ENCODE measurements at places on chromosomes 11 and 22. TPM values are rescaled to one million over a fixed set of nuclear protein-coding genes. Genes with fewer than 3 reads are reported as not detected.
A peak's percentile ranks its signal among the peaks of the same experiment; 100 is the strongest.

GRCh38 chr11:93917673-93918072 lies 67.3 kb upstream of the VSTM5 start:
- no peaks in the 10 kb centered on the region for H3K27me3 ChIP-seq
- no peak for DNase-seq
- no peak overlapping the region for H3K4me3 ChIP-seq

Gene DGAT2
- 17.8 TPM for total RNA-seq

- H3K27me3 ChIP-seq = no peaks in the 10 kb centered on the region
- DNase-seq = no peak
- H3K36me3 ChIP-seq = no peaks in the 10 kb centered on the region
- H3K4me1 ChIP-seq = no peaks in the 10 kb centered on the region
- H3K27ac ChIP-seq = no peak overlapping the region
Measured at GRCh38 chr11:56700914-56701485, 2.1 kb downstream of the OR9G1 start.

Gene ZBTB16
- total RNA-seq = 157 TPM

- H3K4me1 ChIP-seq = peaks cover 12% of the 10 kb centered on the region
- H3K36me3 ChIP-seq = no peaks in the 10 kb centered on the region
- no peak overlapping the region for H3K4me3 ChIP-seq
Measured at GRCh38 chr11:134575504-134576230, 163.6 kb upstream of the B3GAT1 start.

Gene UPK2
- total RNA-seq = not detected

Gene POU2AF3
- total RNA-seq = 4.6 TPM

- H3K4me3 ChIP-seq = no peak overlapping the region
- no peak for DNase-seq
- H3K27me3 ChIP-seq = no peaks in the 10 kb centered on the region
Measured at GRCh38 chr22:47589271-47590250, 827.1 kb downstream of the TBC1D22A start.

DNA sequence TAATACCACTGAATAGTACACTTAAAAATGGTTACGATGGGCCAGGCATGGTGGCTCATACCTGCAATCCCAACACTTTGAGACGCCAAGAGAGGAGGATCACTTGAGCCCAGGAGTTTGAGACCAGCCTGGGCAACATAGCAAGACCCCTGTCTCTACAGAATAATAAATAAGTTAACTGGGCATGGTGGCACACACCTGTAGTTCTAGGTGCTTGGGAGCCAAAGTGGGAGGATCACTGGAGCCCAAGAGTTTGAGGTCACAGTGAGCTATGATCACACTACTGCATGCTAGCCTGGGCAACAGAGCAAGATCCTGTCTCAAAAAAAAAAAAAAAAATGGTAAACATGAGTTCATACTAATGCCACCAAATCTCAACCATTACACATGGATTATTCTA lies 61.3 kb downstream of the CD6 start:
- no peak for DNase-seq
- H3K36me3 ChIP-seq = no peaks in the 10 kb centered on the region
- no peaks in the 10 kb centered on the region for H3K27me3 ChIP-seq
- H3K27ac ChIP-seq = no peak overlapping the region

DNA sequence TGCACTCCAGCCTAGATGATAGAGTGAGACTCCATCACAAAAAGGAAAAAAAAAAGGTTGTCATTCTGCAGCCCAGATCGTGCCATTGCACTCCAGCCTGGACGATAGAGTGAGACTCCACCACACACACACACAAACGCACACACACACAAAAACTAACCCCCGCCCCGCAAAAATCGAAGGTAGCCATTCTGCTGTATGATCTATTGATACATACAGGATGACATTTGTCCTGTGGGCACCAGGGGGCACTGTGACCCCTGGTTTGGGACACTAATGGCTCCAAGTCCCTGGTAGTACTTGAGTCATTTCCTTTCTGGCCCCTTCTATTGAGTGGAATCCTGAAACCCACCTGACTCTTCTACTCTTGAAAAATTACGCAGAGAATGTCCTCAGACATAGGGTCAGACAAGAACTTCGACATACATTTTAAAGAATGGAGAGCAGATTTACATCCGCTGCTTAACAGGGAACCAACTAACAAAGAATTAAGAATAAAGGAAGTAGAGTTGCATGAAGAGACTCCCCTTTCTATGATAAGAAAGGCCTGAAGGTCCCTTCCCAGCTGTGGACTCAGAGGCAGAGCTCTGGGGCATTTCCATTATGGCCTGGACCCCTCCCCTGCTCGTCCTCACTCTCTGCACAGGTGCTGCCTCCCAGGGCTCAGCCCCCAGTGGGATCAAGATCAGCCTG lies 35.0 kb upstream of the PRAME start:
- no peaks in the 10 kb centered on the region for H3K36me3 ChIP-seq
- peak; percentile 60 for DNase-seq
- H3K4me3 ChIP-seq = no peak overlapping the region
- no peak overlapping the region for H3K27ac ChIP-seq
- no peaks in the 10 kb centered on the region for H3K4me1 ChIP-seq

GRCh38 chr22:46657655-46657953 lies 37.4 kb downstream of the GRAMD4 start:
- peaks cover 43% of the 10 kb centered on the region for H3K4me1 ChIP-seq
- no peak for DNase-seq
- no peak overlapping the region for H3K27ac ChIP-seq
- no peaks in the 10 kb centered on the region for H3K27me3 ChIP-seq
- no peak overlapping the region for H3K4me3 ChIP-seq
- no peaks in the 10 kb centered on the region for H3K36me3 ChIP-seq

Gene APOC3
- total RNA-seq = not detected

- no peak overlapping the region for H3K27ac ChIP-seq
- peaks cover 20% of the 10 kb centered on the region for H3K4me1 ChIP-seq
Measured at GRCh38 chr22:29339381-29340235, 24.1 kb upstream of the RASL10A start.

Gene RTN4RL2
- 14.3 TPM for total RNA-seq

GRCh38 chr22:27801616-27802345 lies at the start of gene MN1:
Gene MN1 (minus strand): TSS chr22:27801756. CDS start chr22:27800543, 1,213 bp downstream.
- peaks cover 17% of the 10 kb centered on the region for H3K4me1 ChIP-seq
- no peaks in the 10 kb centered on the region for H3K36me3 ChIP-seq
- peak; percentile 34 for DNase-seq

Gene MRGPRE
- 0.39 TPM for total RNA-seq

DNA sequence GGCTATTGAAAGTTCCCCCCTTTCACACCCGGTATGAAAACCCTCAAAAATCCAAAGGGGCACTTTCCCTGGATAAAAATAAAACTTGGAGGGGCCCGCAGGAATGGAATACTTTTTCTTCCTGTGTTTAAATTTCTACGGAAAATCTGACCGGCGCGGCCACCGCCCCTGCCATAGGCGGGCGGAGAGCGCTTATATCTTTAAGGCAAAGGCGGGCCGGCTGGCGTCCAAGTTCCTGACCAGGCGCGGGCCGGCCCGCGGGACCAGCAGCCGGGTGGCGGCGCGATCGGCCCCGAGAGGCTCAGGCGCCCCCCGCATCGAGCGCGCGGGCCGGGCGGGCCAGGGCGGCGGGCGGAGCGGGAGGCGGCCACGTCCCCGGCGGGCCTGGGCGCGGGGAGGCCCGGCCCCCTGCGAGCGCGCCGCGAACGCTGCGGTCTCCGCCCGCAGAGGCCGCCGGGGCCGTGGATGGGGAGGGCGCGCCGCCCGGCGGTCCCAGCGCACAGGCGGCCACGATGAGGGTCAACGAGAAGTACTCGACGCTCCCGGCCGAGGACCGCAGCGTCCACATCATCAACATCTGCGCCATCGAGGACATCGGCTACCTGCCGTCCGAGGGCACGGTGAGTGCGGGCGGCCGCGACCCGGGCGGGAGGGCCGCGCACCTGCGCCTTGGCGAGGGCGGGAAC lies at the start of gene ANO1:
Gene ANO1, plus strand, starts transcription at position 223 of the 686 bp plus-strand sequence. Its CDS starts 290 bp downstream, at position 513.
- peak within 1 kb of the TSS; percentile 30 for H3K4me3 ChIP-seq
- H3K4me1 ChIP-seq = peaks cover 18% of the 10 kb centered on the region
- no peaks in the 10 kb centered on the region for H3K36me3 ChIP-seq
- no peaks in the 10 kb centered on the region for H3K27me3 ChIP-seq
- peak within 1 kb of the TSS; percentile 23 for H3K27ac ChIP-seq

Gene VSIG10L2
- total RNA-seq = not detected

- no peaks in the 10 kb centered on the region for H3K36me3 ChIP-seq
- no peaks in the 10 kb centered on the region for H3K27me3 ChIP-seq
- no peak for DNase-seq
- H3K4me1 ChIP-seq = no peaks in the 10 kb centered on the region
- no peak overlapping the region for H3K27ac ChIP-seq
Measured at GRCh38 chr11:31247321-31247720, 122.2 kb downstream of the DCDC1 start.

- no peaks in the 10 kb centered on the region for H3K27me3 ChIP-seq
- no peak overlapping the region for H3K4me3 ChIP-seq
- H3K4me1 ChIP-seq = peaks cover 50% of the 10 kb centered on the region
- no peak for DNase-seq
- no peaks in the 10 kb centered on the region for H3K36me3 ChIP-seq
Measured at GRCh38 chr22:40182231-40182835, 4.6 kb downstream of the TNRC6B start.

Gene SEPTIN3
- 0.75 TPM for total RNA-seq

DNA sequence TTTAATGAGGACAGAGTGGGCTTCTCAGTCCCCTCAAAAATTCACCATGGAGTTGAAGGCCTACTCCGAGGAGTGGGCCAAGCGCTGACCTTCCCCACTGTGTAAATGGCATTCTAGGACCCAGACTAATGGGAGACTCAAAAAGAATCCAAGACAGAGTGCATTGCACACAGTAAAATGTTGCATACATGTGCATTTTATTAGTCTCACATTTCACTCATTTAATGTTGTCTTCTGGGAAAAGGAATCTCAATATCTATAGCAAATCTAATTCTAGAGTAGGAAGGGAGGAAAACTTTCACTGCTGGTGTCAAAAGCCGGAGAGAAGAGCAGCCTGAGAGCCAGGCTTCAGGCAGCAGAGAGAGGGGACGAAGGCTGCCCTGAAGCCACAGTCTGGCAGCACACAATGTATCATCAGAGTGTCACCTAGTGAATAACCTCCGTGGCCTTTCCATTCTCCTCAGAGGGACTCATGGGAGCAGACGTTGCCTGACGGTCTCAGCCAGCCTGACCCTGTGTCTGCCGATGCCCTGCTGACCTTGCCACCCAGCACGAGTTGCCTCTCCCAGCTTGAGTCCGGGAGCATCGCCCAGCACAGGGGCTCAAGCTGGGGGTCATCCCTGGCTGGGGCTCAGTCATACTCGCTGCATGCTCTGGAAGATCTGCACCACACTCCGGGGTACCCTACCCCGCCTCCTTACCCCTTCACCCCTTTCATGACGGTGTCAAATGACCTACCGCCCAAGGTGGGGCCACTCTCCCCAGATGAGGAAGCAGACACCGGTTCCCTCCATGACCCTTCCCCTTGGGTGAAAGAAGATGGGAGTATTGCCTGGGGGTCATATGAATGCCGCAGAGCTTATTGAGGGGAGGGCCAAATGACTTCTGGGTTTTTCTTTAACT lies 12.9 kb upstream of the POU2AF3 start:
- no peaks in the 10 kb centered on the region for H3K27me3 ChIP-seq
- no peak for DNase-seq
- no peak overlapping the region for H3K27ac ChIP-seq

Gene KCNJ4
- not detected for total RNA-seq

Gene ANGPTL5
- total RNA-seq = 1.2 TPM

Gene SCN4B
- total RNA-seq = 7.6 TPM

Gene SLC35F2
- 8.9 TPM for total RNA-seq

Gene BIK
- total RNA-seq = 12.1 TPM

- no peaks in the 10 kb centered on the region for H3K36me3 ChIP-seq
- no peak overlapping the region for H3K27ac ChIP-seq
- no peaks in the 10 kb centered on the region for H3K4me1 ChIP-seq
- H3K27me3 ChIP-seq = no peaks in the 10 kb centered on the region
- DNase-seq = peak; percentile 18
- H3K4me3 ChIP-seq = no peak overlapping the region
Measured at GRCh38 chr22:37219533-37219932, 7.3 kb upstream of the SSTR3 start.

DNA sequence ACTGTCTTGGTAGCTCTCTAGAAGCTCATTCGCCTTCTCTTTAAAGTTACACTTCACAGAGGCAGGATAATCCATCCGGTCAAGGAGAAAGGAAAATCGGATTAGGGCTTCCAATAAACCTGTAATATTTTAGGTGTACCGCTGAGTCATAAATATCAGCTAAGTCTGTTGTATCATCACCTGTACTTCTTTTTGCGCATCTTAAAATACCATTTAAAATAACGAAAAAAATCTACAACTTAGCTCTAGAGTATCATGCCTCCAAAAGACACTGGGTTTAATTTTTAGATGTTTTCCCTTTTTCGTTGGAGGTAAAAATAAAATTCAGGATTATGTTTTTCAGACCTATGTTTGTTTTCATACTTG lies 41.5 kb upstream of the INCENP start:
- no peak for DNase-seq
- no peaks in the 10 kb centered on the region for H3K36me3 ChIP-seq
- no peaks in the 10 kb centered on the region for H3K27me3 ChIP-seq
- H3K27ac ChIP-seq = no peak overlapping the region
- no peaks in the 10 kb centered on the region for H3K4me1 ChIP-seq

Gene KCNE3
- 4.1 TPM for total RNA-seq

- no peak overlapping the region for H3K4me3 ChIP-seq
- H3K36me3 ChIP-seq = no peaks in the 10 kb centered on the region
- DNase-seq = no peak
- H3K27me3 ChIP-seq = no peaks in the 10 kb centered on the region
- H3K27ac ChIP-seq = no peak overlapping the region
- peaks cover 37% of the 10 kb centered on the region for H3K4me1 ChIP-seq
Measured at GRCh38 chr22:39179401-39179827, 26.9 kb upstream of the CBX7 start.

GRCh38 chr11:113270080-113270479 lies 44.3 kb upstream of the TTC12 start:
- DNase-seq = no peak
- no peaks in the 10 kb centered on the region for H3K27me3 ChIP-seq
- no peak overlapping the region for H3K4me3 ChIP-seq
- H3K4me1 ChIP-seq = peaks cover 4% of the 10 kb centered on the region
- H3K36me3 ChIP-seq = peaks cover 16% of the 10 kb centered on the region

GRCh38 chr11:17641792-17642350 lies 77.5 kb upstream of the MYOD1 start:
- no peaks in the 10 kb centered on the region for H3K4me1 ChIP-seq
- no peak overlapping the region for H3K27ac ChIP-seq
- no peaks in the 10 kb centered on the region for H3K36me3 ChIP-seq
- H3K4me3 ChIP-seq = no peak overlapping the region
- no peak for DNase-seq
- no peaks in the 10 kb centered on the region for H3K27me3 ChIP-seq

- H3K36me3 ChIP-seq = no peaks in the 10 kb centered on the region
- no peak for DNase-seq
- H3K27me3 ChIP-seq = no peaks in the 10 kb centered on the region
- peak overlapping the region; percentile 52 for H3K27ac ChIP-seq
- peaks cover 78% of the 10 kb centered on the region for H3K4me1 ChIP-seq
- no peak overlapping the region for H3K4me3 ChIP-seq
Measured at GRCh38 chr11:27467181-27467913, 5.2 kb downstream of the LGR4 start.

All from thyroid gland (tissue), 4 donors.